ENCODE measurements at places on chromosomes 7 and 10. TPM values are rescaled to one million over a fixed set of nuclear protein-coding genes. Genes with fewer than 3 reads are reported as not detected.

GRCh38 chr7:130242198-130243014 lies 24.3 kb upstream of the CPA2 start:
- peaks cover 13% of the 10 kb centered on the region for H3K4me1 ChIP-seq
- H3K27ac ChIP-seq, result no peak overlapping the region
- DNase-seq, result peak; percentile 88
- H3K4me3 ChIP-seq, result no peak overlapping the region
- no peaks in the 10 kb centered on the region for H3K27me3 ChIP-seq

The FASTK gene
- 145 TPM for total RNA-seq

DNA sequence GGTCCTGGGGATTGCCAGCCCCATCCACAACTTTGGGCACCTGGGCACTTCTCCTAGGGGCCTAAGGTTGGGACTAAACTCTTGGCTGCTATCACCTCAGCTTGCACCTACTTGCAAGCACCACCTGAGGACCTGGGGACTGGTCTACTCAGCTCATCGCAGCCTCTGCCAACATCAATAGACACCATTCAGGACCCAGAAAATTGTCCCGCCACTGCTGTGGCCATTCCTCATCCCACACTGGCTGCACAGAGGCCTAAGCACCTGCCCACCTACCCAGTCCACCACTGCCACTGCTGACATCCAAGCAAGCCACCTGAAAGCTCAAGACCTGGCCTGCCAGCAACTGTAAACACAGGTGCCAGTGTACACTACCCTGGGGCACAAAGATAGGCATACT lies 234.1 kb downstream of the STK31 start:
- H3K27ac ChIP-seq, result no peak overlapping the region
- no peaks in the 10 kb centered on the region for H3K27me3 ChIP-seq
- H3K4me3 ChIP-seq, result no peak overlapping the region

DNA sequence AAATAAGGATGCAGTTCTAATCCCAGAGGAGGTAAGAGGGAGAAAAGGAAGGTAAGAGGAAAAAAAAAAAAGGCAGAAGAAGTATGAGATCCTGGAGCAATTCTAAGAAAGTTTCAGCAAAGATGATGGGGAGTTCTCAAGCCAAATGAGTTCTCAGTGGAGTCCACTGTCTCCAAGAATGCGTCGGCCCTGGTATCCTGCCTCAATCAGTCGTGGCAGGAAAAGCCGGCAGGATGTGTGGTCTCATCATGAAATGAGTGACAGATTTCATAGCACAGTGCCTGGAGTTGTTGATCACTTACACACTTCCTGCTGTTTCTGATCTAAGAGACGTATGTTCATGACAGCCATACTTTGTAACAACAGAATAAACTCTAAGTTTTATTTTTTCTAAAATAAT lies 554.9 kb downstream of the NXPH1 start:
- H3K4me1 ChIP-seq, result no peaks in the 10 kb centered on the region

The NXPH1 gene
- total RNA-seq, result not detected

The TBX20 gene
- not detected for total RNA-seq

The ARMS2 gene
- total RNA-seq, result not detected

DNA sequence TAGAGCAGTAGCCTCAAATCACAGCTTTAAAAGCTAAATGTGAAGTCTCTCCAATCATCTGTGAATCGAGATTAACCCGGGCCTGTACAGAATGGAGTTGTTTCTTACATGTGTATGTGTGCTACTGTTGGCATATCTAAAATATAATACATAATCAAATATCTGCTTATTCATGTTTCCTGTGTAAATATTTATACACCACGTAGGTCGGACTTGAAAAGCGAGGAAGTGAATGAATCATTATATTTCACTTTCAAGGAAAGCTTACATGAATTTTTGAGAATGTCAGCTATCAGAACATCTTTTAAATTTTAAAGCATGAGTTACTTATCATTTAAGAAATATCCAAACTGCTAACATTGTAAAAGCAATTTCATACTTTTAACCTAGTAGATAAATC lies 233.3 kb downstream of the SLC25A13 start:
- no peaks in the 10 kb centered on the region for H3K36me3 ChIP-seq
- H3K4me1 ChIP-seq, result peaks cover 14% of the 10 kb centered on the region
- no peaks in the 10 kb centered on the region for H3K27me3 ChIP-seq
- H3K4me3 ChIP-seq, result no peak overlapping the region

DNA sequence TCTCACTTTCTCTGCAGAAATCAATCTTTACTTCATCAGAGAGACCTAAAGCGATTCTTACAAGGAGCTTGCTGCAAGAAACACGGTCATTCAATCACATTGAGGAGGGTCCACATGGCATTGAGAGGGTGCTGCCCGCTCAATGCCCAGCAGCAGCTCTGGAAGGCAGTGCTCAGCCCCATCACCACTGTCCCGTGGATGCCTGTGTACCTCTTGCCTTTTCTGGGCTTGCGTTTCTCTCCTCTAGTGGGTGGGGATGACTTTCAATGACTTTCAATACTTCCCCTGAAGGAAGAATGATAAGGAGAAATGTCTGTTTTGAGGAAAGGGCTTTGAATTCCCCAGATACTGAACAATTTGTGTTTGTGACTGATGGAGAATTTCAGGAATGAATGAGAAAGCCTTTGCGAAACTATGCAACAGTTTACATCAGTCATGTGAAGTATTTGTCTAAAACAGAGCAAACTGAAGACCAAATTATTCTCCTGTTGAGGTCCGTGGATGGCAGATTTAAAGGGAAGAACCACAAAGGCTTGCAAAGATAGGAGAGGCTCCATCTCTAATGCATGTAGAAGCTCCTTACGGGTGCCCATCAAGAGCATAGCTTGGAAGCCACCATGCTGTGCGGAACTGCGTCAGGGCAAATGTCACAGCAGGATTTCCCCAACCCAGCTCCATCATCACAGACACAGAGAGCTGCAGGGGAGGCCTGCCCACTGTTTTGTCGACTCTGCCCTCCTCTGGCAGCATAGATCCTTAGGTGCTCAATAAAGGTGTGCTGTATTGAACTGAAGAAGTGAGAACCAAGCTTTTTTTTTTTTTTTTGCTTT lies 6.6 kb upstream of the ZNF22 start:
- H3K27ac ChIP-seq, result peak overlapping the region; percentile 35
- no peak overlapping the region for H3K4me3 ChIP-seq
- no peaks in the 10 kb centered on the region for H3K27me3 ChIP-seq
- H3K4me1 ChIP-seq, result peaks cover 25% of the 10 kb centered on the region
- DNase-seq, result peak; percentile 48

DNA sequence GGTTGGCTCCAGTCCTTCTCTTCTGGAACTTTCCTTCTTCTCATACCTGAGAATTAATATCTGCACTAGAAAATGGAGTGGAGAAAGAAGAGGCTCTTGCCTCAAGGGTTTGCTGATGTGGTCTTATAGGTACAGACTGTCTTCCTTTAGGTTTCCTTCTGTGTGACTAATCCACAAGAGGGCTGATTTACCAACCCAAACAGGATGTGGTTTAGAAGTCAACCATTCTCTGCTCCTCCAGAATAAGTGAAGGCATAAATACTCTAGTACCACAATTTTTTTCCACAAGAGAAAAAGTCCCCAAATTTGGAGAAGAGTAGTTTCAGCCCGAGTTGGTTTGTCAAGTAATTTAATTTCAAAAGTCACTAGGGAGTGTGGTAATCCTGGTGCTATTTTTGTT lies 85.8 kb downstream of the NRP1 start:
- peaks cover 41% of the 10 kb centered on the region for H3K4me1 ChIP-seq
- H3K4me3 ChIP-seq, result no peak overlapping the region
- peak overlapping the region; percentile 59 for H3K27ac ChIP-seq
- peak; percentile 87 for DNase-seq
- H3K36me3 ChIP-seq, result peaks cover 67% of the 10 kb centered on the region
- H3K27me3 ChIP-seq, result no peaks in the 10 kb centered on the region

DNA sequence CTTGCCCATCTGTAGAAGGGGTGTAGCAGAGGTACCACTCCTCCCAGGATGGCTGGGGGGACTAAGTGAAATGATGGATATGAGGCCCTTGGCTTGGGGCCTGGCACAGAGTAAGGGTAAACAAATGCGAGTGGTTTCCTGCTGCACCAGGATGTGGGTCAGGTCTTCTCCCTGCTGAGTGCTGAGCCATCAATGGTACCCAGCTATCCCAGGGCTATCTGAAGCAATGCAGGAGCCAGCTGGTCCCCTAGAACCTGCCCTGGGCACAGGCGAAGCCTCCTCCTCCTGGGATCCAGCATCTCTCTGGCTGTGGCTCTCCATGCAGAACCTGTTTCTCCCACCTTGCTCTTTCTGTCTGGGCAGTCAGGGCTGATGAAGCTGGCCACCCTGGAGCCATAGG lies 20.9 kb upstream of the GOLGA7B start:
- peaks cover 37% of the 10 kb centered on the region for H3K27me3 ChIP-seq
- H3K36me3 ChIP-seq, result no peaks in the 10 kb centered on the region
- H3K4me1 ChIP-seq, result no peaks in the 10 kb centered on the region
- H3K4me3 ChIP-seq, result no peak overlapping the region
- no peak for DNase-seq
- H3K27ac ChIP-seq, result no peak overlapping the region

The PCGF6 gene
- 9.7 TPM for total RNA-seq

- no peaks in the 10 kb centered on the region for H3K36me3 ChIP-seq
- peaks cover 46% of the 10 kb centered on the region for H3K4me1 ChIP-seq
- no peak overlapping the region for H3K4me3 ChIP-seq
- H3K27me3 ChIP-seq, result no peaks in the 10 kb centered on the region
Measured at GRCh38 chr10:79266084-79266483, 81.2 kb upstream of the PPIF start.

DNA sequence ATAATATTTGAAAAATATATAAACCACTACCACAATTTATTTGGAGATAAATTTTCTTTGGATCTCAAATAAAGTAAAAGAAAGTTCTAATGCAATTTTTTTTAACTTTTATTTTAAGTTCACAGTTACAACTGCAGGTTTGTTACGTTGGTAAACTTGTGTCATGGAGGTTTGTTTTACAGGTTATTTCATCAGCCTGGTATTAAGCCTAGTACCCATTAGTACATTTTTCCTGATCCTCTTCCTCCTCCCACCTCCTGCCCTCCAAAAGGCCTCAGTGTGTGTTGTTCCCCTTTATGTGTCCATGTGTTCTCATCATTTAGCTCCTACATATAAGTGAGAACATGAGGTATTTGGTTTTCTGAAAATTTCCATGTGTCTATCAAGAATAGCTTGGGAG lies 54.5 kb downstream of the CAV1 start:
- no peak overlapping the region for H3K4me3 ChIP-seq
- H3K4me1 ChIP-seq, result peaks cover 71% of the 10 kb centered on the region
- H3K27ac ChIP-seq, result no peak overlapping the region
- no peak for DNase-seq

DNA sequence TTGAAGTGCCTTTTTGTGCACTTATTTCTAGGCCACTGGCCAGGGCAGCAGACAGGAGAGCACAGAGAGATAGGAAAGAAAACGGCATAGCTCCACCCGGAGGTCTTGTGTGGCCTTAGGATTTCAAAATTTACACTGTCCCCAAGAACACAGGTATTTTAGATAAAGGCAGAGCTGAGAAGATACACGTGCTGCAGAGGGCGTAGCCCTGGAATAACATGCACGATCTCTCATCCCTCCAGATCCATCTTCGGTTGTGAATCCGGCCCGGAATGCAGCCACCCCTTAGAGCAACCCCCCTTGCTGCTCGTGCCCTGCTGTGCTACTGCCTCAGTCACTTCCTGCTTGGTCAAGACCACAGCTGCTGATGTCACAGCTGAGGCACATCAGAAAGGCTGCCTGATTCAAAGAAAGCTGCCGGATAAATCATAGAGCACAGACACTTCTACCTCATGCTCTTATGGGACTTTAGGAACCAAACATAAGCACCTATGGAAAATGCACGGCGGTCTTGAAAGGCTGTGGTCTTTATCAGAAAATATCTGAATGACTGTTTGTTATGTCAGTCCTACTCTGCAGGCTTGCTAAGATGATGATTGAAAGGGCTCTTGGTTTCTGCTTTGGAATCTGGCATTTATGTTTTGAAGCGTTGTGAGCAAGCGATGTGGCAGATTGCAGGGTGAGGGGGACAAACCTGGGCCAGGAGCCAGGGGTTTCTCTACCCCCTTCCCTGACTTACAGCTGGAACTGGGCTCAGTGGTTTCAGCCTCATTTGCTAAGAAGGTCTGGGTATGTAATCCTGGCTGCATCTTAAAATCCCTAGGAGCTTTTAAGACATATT lies 152.0 kb downstream of the SVIL start:
- DNase-seq, result peak; percentile 70

- H3K27me3 ChIP-seq, result no peaks in the 10 kb centered on the region
- DNase-seq, result peak; percentile 88
- H3K36me3 ChIP-seq, result no peaks in the 10 kb centered on the region
- H3K27ac ChIP-seq, result no peak overlapping the region
Measured at GRCh38 chr7:44309271-44310091, 15.9 kb downstream of the CAMK2B start.

GRCh38 chr7:64849924-64850499 lies 53.1 kb upstream of the ZNF273 start:
- no peak for DNase-seq
- H3K4me1 ChIP-seq, result peaks cover 6% of the 10 kb centered on the region
- H3K36me3 ChIP-seq, result no peaks in the 10 kb centered on the region
- H3K27me3 ChIP-seq, result no peaks in the 10 kb centered on the region
- no peak overlapping the region for H3K4me3 ChIP-seq
- no peak overlapping the region for H3K27ac ChIP-seq

The CNNM1 gene
- total RNA-seq, result 1.6 TPM

DNA sequence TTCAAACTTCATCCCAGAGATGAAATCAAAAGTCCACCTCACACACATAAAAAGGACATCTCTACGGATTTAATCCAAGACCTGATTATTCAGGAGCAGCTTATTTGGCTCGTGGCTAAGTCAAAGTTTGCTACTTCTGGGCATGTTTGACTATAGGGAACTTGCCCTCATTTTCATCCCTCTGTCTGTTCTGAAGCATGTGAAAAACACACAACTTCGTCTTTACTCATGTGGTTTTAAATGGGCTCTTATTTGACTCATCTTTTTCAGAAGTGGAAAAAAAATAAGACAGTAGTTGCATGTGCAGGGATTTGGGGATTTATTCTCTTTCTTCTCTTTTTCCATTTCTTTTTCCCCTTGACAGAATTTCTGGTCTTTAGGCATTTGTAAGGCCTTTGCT lies 295.9 kb downstream of the TFEC start:
- H3K27me3 ChIP-seq, result no peaks in the 10 kb centered on the region
- no peak for DNase-seq
- H3K36me3 ChIP-seq, result no peaks in the 10 kb centered on the region
- H3K27ac ChIP-seq, result no peak overlapping the region
- H3K4me3 ChIP-seq, result no peak overlapping the region
- H3K4me1 ChIP-seq, result no peaks in the 10 kb centered on the region

- no peak for DNase-seq
- H3K36me3 ChIP-seq, result no peaks in the 10 kb centered on the region
- H3K27me3 ChIP-seq, result 0 out of 2 replicates have a peak, but pooled peaks cover 5% of the 10 kb centered on the region
- no peak overlapping the region for H3K4me3 ChIP-seq
Measured at GRCh38 chr10:124865676-124866075, 64.1 kb downstream of the ABRAXAS2 start.

The ELN gene
- total RNA-seq, result 974 TPM

Measured in GM23248 (cell line).